ENCODE measurements at places on chromosomes 11 and 22.

- DNase-seq: no peak
Measured at GRCh38 chr22:42365942-42366695, 66.1 kb downstream of the NFAM1 start.

- no peak for DNase-seq
Measured at GRCh38 chr11:134292661-134293060, 16.5 kb downstream of the GLB1L3 start.

DNA sequence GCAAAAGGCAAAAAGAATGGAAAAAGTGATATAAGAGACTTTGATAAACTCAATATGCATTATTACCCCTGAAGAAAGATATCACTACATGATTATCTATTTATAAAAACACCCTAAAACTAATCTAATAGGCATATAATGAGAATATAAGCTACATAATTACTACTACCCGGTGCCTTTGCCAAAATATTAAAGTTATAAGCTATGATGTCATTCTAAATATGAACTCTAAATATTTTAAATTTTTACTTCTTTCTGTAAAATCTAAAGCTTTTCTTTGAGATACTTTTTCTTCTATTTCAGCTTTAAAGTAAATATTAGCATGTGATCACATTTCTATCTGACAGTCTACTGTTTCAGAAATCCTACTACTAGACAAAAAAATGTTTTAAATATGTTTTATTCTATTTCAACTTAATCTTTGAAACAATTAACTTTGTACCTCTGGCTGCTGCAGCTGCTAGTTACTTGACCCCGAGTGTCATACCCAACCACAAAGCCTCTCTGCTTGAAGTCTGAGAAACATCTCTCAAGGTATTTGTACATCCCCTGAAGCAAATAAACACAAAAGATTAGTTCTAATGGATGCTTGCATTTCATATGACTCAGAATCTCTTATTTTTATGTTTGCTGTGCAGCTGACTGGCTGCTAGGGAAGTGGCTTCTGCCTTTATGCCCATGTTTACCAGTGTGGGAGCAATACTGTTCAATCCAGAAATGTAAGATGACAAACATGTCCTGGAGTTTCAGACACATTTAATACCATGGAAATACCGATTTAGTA, 26.8 kb downstream of the PGM2L1 start:
- no peak for DNase-seq

GRCh38 chr11:79971255-79971654, 530.4 kb upstream of the TENM4 start:
- no peak for DNase-seq

GRCh38 chr11:112564228-112564955, 303.7 kb upstream of the PLET1 start:
- no peak for DNase-seq

DNA sequence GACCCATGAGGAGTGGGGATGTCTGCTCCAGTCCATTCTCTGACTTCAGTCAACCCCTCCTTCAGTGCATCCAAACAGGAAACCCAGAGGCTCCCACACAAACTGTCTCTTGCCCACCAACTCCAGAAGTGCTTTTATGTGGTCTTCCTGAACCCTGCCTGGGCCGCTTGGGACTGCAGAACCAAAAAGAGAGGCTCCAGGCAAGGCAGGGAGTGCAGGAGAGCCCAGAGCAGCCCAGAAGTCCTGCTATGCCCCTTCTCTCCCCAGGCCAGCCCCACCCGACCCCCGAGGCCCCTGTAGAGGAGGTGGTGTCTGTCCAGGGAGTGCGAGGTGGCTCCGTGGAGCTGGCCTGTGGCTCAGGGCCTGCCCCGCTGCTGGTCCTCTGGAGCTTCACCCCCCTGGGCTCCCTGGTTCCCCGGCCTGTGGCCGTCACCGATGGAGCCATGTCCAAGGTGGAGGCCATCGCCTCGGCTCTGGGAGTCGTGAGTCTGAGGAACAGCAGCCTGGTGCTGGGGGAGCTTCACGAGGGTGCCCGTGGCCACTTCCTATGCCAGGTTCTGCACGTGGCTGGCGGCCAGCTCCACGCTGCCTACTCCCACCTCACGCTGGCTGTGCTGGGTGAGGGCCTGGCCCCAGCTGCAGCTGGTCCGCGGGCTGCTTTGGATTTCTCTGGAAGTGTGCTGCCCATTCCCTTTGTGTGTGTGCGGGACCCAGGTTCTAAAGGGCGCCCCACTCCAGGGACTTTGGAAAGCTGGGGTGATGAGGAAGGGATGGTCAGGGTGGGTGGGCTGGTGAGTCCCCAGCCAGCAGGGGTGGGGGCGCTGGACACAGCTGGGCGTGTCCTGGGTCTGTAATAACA, 1.8 kb downstream of the VSIG10L2 start:
- DNase-seq: no peak

GRCh38 chr11:118442301-118442700, 6.0 kb downstream of the KMT2A start:
- no peak for DNase-seq

DNA sequence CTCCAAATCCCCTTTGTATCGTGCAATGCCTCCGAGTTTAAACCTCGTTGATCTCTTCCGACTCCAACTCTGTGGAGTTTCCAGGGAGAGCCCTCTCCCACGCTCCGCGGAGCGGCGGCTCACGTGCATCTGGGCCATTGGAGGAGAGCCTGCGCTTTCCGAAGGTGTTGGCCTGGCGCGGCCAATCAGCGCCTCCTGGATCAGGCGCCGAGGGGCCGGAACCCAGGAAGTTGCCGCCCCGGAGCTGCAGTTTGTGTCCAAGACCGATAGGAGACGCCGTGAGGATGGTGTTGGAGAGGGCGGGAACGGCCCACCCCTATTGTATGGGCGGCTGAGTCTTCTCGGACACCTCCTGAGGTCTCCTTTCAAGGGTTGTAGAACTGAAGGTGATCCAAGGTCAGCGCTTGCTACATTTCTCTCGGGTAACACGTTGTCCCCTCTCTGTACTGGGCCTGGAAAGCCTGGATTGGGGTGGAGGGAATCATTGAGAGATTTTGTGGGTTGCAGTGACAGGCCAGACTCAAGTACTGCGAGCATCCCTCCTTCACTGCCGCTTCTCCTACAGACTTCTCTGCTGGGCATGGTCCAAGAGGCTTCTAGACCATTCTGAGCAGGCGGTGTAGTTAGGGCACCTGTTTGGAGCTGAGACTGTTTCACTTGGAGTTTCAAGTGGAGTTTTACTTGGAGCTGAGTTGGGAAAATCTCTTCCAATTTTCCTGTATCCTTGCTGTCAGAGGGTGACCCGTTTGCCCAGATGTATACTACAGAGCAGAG, 1.7 kb downstream of the ADAMTS15 start:
- DNase-seq: no peak

GRCh38 chr11:128874427-128874826, 7.3 kb upstream of the KCNJ1 start:
- no peak for DNase-seq

- no peak for DNase-seq
Measured at GRCh38 chr11:96023275-96023674, 99.4 kb upstream of the MTMR2 start.

DNA sequence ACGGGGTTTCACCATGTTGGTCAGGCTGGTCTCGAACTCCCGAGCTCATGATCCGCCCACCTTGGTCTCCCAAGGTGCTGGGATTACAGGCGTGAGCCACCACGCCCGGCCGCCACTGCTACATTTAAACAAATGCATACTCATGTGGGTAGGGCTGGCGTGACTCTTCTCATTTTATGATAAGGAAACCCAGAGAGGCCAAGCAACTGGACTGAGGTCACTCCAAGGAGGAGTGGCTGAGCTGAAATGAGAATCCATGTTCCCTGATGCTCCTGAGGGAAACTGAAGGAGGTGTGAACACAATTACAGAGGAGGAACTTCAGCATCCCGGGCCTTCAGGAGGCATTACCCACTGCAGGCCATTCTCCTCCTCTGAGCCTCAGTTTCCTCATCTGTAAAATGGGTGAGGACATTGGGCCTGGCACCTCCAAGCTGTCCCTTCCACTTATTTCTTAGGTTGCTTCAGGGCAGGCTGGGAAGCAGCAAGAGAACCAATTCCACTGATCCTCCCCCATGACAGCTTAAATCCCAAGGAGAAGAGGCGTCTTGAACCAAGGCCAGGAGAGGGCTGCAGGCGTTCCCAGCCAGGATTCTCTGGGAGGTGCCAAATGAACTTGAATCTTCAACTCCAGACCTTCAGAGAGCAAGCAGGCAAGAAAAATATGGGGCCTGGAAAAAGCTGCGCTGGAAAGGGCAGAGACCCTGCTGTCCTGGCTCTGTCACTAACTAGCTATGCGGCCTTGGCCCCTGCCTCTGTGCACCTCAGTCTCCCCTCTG, 2.9 kb downstream of the TST start:
- DNase-seq: no peak

DNA sequence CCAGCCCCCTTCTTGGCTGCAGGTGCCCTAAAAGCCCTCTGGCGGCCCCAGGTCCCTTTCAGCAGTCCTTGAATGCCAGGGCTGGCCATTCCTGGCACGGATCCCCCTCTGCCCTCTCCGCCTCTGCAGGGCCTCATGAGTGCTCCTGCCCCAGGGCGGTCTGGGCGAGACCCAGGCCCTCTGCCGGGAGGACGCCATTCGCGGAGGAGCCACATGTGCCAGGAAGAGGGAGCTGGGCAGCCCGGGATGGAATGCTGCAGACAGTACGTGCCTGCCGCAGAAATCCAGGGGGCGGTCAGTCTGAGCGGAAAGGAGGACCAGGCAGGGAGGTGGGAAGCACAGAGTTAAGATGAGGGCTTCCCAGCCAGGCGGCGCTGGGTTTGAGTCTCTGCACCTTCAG, 2.8 kb downstream of the CABP7 start:
- DNase-seq: no peak

- no peak for DNase-seq
Measured at GRCh38 chr11:38796281-38796680, 2198.2 kb upstream of the RAG2 start.

GRCh38 chr11:33291004-33291777, 34.0 kb downstream of the HIPK3 start:
- DNase-seq: no peak

GRCh38 chr11:78993802-78994430, 419.3 kb upstream of the NARS2 start:
- no peak for DNase-seq

DNA sequence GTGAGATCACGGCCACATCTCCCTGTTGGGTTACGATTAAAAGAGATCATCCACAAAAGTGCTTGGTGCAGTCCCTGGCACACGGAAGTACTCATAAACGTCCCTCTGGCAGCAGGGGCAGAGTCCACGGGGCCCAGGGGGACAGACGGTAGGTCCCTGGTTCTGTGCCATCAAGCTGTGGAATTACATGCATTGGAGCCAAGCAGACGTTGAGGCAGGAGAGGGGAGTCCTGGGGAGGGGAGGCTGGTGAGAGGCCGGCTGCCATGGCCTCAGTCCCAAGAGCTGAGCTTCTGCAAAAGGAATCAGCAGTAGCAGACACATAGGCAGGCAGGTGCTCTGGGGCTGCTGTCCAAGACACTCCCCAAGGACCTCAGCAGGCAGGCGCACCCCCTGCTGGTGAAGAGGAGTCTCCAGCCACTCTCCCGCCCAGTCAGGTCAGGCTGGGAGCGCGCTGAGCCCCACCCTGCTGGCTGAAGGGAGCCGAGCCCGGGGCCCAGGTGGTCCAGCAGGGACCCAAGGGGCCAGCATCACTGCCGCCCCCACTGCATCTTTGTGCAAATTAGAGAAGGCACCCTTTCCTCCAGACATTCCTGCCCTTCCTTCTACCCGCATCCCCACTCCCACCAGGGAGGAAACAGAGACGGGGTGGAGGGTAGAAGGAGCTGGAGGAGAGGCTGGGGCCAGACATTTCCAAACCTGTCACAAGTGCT, 7.6 kb upstream of the KCTD17 start:
- no peak for DNase-seq
